ENCODE measurements at places on chromosomes 6 and 20. TPM values are rescaled to one million over a fixed set of nuclear protein-coding genes. Genes with fewer than 3 reads are reported as not detected.

DNA sequence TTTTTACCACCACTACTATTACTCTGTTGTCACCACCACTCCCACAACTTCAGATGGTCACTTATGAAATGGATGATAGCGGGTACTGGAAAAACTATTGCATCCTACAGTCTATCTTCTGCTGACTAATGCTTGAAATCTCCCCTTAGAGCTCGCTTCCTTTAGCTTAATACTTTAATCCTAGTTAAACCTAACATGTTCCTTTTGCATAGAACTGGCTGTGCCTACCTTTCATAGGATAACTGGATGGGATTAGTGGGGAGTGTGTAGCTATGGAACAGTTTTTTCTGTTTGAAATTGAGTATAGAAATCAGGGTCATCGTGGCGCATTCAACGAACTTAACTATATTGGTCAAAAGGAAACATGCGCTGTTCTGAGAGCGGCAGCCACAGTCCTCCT is 294.7 kb downstream of the FARS2 start:
- H3K27me3 ChIP-seq: no peaks in the 10 kb centered on the region
- no peak overlapping the region for H3K4me3 ChIP-seq
- DNase-seq: no peak
- no peaks in the 10 kb centered on the region for H3K4me1 ChIP-seq
- H3K36me3 ChIP-seq: no peaks in the 10 kb centered on the region

The PROKR2 gene
- not detected for total RNA-seq

The ERVFRD-1 gene
- not detected for total RNA-seq

GRCh38 chr6:8029243-8029870 is 34.8 kb downstream of the BLOC1S5 start:
- no peaks in the 10 kb centered on the region for H3K27me3 ChIP-seq
- H3K4me3 ChIP-seq: no peak overlapping the region
- H3K36me3 ChIP-seq: peaks cover 14% of the 10 kb centered on the region
- no peak for DNase-seq
- H3K27ac ChIP-seq: no peak overlapping the region
- no peaks in the 10 kb centered on the region for H3K4me1 ChIP-seq

GRCh38 chr6:16344756-16345155 is 106.4 kb downstream of the GMPR start:
- no peak overlapping the region for H3K4me3 ChIP-seq
- peaks cover 4% of the 10 kb centered on the region for H3K36me3 ChIP-seq
- DNase-seq: no peak
- H3K27me3 ChIP-seq: no peaks in the 10 kb centered on the region

The LY6G6D gene
- total RNA-seq: not detected

The PTGIS gene
- not detected for total RNA-seq

DNA sequence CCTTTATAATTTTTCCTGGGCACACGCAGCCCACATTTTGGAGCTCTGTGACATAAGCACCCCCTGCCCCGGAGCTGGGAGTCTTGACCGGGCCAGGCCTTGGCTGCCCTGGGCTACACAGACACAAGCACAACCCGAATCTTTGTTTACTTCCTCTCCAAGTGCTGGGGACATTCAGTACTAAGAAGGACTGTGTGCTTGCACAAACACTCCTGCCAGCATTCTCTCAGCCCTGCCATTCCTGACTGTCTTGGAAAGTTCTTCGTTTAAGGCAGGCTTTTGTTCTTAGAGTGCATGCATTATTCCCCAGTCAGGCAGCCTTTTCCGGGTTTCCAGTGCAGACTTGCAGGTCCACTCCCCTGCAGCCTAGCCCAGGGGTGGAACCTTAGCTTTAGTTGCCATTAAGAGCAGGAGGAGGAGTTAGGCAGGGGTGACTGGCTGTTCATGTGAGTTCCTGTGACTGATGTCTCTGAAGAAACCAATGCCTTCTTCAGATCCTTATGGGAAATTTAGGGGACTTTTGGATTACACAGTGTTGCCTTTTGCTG is 28.6 kb downstream of the FOXO3 start:
- no peak overlapping the region for H3K27ac ChIP-seq
- no peaks in the 10 kb centered on the region for H3K36me3 ChIP-seq
- no peak overlapping the region for H3K4me3 ChIP-seq
- no peak for DNase-seq

- H3K4me3 ChIP-seq: no peak overlapping the region
- no peaks in the 10 kb centered on the region for H3K36me3 ChIP-seq
- no peaks in the 10 kb centered on the region for H3K27me3 ChIP-seq
- DNase-seq: no peak
- no peak overlapping the region for H3K27ac ChIP-seq
Observed at GRCh38 chr6:55399351-55399750, 72.1 kb downstream of the GFRAL start.

DNA sequence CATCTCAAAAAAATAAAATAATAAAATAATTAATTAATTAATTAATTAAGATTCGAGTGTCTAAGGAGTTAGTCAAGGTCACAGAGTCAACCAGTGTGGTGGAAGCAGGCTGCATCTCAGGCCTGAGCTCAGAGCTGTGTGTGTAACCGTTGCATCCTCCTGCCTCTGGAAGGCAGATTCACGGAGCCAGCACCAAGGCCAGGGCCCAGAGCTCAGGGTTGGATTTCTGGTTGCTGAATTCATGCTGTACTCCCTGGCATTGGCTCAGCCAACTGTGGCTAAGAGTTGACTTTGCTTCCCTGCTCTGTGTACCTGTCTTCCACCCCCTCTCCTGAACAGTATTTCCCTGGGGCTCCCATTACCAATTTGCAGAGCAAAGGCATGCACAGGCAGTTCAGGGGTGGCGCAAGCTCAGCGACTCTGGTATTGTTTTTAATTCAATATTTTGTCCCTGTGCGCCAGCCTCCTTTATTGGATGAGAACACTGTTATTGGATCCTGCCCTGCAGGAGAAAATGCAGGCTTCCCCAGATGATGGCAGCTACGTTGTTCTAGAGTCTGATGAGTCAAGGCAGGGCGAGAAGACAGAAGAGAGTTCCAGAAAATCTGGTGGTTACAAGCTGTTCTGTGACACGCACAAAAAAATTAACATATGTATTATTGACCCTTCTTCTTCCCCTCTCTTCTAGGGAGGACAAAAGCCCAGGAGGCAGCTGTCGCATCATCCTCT is 12.3 kb upstream of the CTNNBL1 start:
- no peak overlapping the region for H3K27ac ChIP-seq
- no peaks in the 10 kb centered on the region for H3K36me3 ChIP-seq
- no peak for DNase-seq
- no peaks in the 10 kb centered on the region for H3K4me1 ChIP-seq
- no peak overlapping the region for H3K4me3 ChIP-seq
- peaks cover 5% of the 10 kb centered on the region for H3K27me3 ChIP-seq

DNA sequence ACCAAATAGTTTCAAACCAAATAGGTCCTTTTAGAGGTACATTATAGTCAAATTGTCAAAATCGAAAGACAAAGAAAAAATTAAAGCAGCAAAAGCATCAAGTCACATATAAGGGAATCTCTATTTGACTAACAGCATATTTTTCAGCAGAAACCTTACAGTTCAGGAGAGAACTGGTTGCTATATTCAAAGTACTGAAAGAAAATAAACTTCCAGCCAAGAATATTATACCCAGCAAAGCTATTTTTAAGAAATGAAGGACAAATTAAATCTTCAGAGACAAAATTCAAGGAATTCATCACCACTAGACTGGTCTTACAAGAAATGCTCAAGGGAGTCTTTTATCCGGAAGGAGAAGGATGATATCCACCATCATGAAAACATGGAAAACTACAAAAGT is 16.0 kb downstream of the WDR27 start:
- no peaks in the 10 kb centered on the region for H3K27me3 ChIP-seq
- no peaks in the 10 kb centered on the region for H3K4me1 ChIP-seq
- H3K27ac ChIP-seq: no peak overlapping the region
- DNase-seq: no peak
- H3K4me3 ChIP-seq: no peak overlapping the region
- H3K36me3 ChIP-seq: peaks cover 13% of the 10 kb centered on the region

GRCh38 chr20:19212469-19212815 is at the start of gene SLC24A3:
SLC24A3 (plus strand) TSS chr20:19212642.
- no peaks in the 10 kb centered on the region for H3K36me3 ChIP-seq
- no peak for DNase-seq
- no peak within 1 kb of the TSS for H3K27ac ChIP-seq

The KCNG1 gene
- total RNA-seq: not detected

GRCh38 chr20:1371202-1371782 is 21.6 kb downstream of the FKBP1A start:
- no peak overlapping the region for H3K4me3 ChIP-seq
- no peaks in the 10 kb centered on the region for H3K27me3 ChIP-seq
- peaks cover 68% of the 10 kb centered on the region for H3K36me3 ChIP-seq
- no peak for DNase-seq

- H3K4me1 ChIP-seq: no peaks in the 10 kb centered on the region
- DNase-seq: no peak
- H3K36me3 ChIP-seq: no peaks in the 10 kb centered on the region
- H3K4me3 ChIP-seq: no peak overlapping the region
- H3K27ac ChIP-seq: no peak overlapping the region
Observed at GRCh38 chr6:153102605-153103318, 28.3 kb downstream of the RGS17 start.

- H3K4me1 ChIP-seq: peaks cover 83% of the 10 kb centered on the region
- no peaks in the 10 kb centered on the region for H3K27me3 ChIP-seq
- H3K36me3 ChIP-seq: peaks cover 10% of the 10 kb centered on the region
- H3K27ac ChIP-seq: peak overlapping the region; percentile 88
- H3K4me3 ChIP-seq: no peak overlapping the region
Observed at GRCh38 chr6:31568537-31568961, 3.5 kb upstream of the LTA start.

DNA sequence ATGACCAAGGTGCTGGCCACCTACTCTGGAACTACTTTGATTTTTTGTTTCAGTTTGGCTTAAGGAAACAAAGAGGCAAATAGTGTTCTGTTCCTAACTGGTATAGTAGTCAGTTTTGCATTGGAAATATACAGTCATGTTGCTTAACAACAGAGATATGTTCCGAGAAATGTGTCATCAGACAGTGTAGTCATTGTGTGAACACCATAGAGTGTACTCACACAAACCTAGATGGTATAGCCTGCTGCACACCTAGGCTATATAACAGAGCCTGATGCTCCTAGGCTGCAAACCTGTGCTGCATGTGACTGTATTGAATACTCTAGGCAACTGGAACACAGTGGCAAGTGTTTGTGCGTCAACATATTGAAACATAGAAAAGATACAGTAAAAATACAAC is 80.4 kb downstream of the ARID1B start:
- no peak overlapping the region for H3K4me3 ChIP-seq
- no peak for DNase-seq
- no peaks in the 10 kb centered on the region for H3K36me3 ChIP-seq
- H3K27me3 ChIP-seq: no peaks in the 10 kb centered on the region

GRCh38 chr20:49866051-49866450 is 49.3 kb downstream of the SPATA2 start:
- no peaks in the 10 kb centered on the region for H3K27me3 ChIP-seq
- no peaks in the 10 kb centered on the region for H3K4me1 ChIP-seq
- H3K4me3 ChIP-seq: no peak overlapping the region
- H3K36me3 ChIP-seq: peaks cover 58% of the 10 kb centered on the region
- H3K27ac ChIP-seq: no peak overlapping the region

The SIM1 gene
- not detected for total RNA-seq

The SLC26A8 gene
- total RNA-seq: not detected

DNA sequence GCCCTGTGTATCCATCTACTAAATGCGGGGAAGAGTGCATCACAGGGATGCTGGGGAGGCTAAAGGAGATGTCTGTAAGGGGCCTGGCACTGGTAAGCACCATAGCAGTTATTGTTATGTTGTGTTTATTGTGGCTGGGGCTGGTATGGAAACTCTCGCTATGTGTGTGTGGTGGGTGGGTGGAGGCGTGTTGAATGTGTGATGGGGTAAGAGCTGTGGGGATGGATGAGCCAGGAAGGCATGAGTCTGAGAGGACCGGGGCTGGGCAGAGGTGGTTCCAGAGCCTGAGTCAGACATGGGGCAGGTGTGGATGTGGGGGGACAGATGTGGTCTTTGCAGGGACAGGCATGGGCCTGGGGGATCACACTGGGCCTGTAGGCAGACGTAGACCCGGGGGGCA is 88.1 kb downstream of the GRM4 start:
- H3K36me3 ChIP-seq: no peaks in the 10 kb centered on the region
- no peak overlapping the region for H3K27ac ChIP-seq
- no peaks in the 10 kb centered on the region for H3K27me3 ChIP-seq
- no peak for DNase-seq

DNA sequence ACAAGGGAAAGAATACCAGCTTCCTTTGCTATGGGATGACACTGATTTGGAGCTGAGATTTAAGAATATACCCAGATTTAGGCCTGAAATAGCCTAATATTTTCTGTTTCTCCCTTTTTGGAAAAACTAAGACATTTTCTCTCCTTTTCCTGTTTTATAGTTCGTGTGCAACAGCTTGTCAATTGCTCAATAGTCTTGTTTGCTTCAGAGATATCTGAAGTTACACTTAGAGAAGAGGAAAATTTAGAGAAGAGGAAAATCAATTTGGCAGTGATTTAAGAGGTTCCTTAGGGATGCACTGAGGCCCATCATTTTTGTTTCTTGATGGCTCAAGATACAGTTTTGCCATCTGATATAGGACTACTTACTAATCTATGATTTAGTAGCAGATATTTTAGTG is 398.6 kb downstream of the RFPL4B start:
- no peaks in the 10 kb centered on the region for H3K4me1 ChIP-seq
- no peaks in the 10 kb centered on the region for H3K36me3 ChIP-seq
- H3K4me3 ChIP-seq: no peak overlapping the region
- H3K27me3 ChIP-seq: no peaks in the 10 kb centered on the region
- H3K27ac ChIP-seq: no peak overlapping the region

DNA sequence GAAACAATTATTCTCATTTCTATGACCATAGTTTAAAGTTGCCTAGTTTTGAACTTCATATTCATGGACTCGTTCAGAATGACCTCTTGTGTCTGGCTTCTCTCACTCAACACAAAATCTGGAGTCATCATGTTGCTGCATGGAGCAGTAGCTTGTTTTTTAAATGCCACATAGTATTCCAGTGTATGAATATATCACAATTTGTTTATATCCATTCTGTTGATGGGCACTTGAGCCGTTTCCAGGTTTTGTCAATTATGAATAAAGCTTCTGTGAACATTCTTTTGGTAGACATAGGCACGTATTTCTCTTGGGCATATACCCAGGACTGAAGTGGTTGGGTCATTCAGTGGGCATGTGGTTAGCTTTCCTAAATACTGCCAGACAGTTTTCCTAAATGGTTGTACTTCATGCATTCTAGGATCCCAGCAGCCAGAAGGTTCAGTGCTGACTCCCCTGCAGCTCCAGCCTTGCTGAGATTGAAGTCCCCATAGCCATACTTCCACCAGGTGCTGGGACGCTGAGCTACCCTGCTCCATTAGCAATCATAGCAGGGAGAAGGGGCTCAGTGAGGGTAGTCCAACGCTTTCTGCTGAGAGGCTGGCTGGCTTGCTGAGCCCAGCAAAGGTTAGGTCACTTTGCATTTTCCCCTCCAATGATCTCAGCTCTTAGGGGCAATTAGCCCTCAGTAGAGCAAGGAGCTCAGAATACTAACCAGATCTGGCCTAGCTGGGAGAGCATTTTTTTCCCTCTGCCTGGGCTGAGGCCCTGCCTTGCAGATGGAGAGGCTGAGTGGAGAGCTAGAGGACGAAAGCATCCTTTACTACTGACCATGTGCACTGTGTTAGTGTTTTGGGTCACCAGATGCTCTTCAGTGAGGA is 35.7 kb upstream of the CTNNBL1 start:
- no peaks in the 10 kb centered on the region for H3K36me3 ChIP-seq
- H3K4me3 ChIP-seq: no peak overlapping the region
- H3K27ac ChIP-seq: no peak overlapping the region

The KCNK5 gene
- 0.30 TPM for total RNA-seq
